Right ventricle myocardium superior (tissue), 1 donor: ENCODE measurements at places on chromosomes 4 and X. TPM values are rescaled to one million over a fixed set of nuclear protein-coding genes. Genes with fewer than 3 reads are reported as not detected.

UGT2B15 gene
- not detected for total RNA-seq

DMRTC1 gene
- not detected for total RNA-seq

MSX1 gene
- total RNA-seq = 3.9 TPM

PDZD4 gene
- total RNA-seq = 2.6 TPM

PAGE5 gene
- not detected for total RNA-seq

GUCY1B1 gene
- 25.1 TPM for total RNA-seq

SPACA5 gene
- total RNA-seq = not detected
